Activated naive CD4-positive, alpha-beta T cell (primary cell): ENCODE measurements at places on chromosomes 4 and X.

- no peak for DNase-seq
These were observed 103.0 kb downstream of the HHIP start for GRCh38 chr4:144748814-144749555.

DNA sequence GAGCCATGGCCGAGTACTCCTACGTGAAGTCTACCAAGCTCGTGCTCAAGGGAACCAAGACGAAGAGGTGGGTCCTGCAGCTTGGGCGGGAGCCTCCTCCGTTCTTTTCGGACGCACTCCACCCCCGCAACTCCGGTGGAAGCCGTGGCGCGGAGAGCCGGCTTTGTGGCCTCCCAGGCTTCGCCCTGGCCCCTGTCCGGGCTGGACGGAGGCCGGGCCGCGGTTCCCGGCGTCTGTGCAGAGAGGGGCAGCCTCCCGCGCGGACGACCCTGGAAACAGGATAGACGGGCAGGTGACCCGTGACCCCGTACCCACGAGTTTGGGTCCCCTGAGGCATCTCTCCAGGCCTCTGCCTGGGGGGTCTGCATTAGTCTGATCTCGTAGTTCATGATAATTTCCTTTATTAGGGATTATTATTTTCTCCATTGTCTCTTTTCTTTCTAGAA lies 356 bp downstream of the FRG1 start:
- no peak for DNase-seq

- no peak for DNase-seq
These were observed 8.0 kb upstream of the NAT8L start for GRCh38 chr4:2051086-2051485.

DNA sequence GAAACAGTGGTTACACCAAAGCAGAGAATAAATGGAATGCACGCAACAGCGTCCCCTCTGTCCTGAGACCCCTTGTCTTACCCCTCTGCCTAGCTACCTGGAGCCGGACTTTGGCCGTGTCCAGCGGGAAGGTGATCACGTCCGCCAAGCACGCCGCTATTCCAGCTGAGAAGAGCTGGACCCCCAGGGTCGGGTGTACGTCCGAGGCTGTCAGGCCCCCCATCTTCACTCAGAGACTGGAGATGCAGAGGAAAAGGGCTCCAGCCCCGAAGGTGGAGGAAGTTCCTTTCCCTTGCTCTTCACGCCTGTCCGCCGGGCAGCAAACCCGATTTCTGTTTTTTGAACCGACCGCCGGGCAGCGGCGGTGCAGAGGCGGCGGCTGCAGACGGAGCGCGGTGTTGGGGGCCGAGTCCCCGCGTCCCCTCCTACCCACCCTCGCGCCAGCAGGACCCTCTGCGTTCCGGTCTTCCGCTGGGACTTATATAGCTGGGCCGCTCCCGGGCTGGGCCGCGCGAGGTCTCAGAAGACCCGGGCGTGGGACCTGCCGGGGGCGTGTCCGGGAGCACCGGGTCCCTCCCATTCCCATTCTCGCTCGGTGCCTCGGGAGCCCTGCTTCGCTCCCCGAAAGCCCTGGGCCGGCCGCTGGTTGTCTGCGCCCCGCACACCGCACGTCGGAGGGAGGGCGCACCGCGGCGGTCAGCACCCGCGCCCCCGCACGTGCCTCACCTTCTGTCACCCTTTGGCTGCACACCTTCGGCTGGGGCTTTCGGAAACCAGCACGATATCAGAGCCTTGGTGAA lies at the start of gene UCP1:
Gene UCP1, minus strand, starts transcription at position 455 of the 800 bp plus-strand sequence. Its CDS starts 232 bp downstream, at position 223.
- DNase-seq = no peak

DNA sequence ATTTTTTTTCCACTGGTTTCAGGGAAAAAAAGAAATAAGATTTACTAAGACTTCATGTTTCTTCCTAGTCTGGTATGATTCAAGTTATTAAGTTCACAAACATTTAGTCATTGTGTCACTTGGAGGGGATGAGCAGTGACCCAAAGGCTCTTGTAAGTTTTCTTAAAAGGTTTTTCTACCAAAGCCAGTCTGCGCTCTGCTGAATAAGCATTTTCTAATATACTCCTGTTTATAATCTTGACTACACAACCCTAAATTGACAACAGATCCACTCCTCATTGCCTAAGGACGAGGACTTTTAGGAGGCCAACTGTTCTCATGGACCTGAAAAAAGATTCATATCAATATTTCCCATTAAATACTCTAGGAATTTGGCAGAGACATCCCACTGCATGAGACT lies 161.1 kb upstream of the TLL1 start:
- DNase-seq = no peak

DNA sequence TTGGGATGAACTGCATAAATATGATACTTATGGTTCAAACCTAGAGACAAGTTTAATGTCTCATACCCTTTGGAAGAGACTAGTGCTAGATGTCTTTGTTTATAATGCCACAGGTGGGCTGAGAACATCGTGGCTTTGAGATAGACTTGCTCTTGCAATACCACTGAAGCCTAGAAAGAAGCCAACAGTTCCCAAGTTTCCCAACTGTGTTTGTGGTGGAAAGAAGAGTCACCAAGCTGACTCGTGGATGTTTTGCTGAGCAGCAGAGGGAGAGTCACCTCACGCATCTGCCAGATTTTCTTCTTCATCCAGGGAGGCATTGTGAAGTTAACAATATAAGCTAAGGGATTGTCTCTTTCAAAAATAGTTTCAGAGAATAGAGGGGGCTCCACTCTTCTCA lies 1076.2 kb downstream of the C4orf33 start:
- DNase-seq = no peak
